ENCODE measurements at places on chromosomes 13 and 19. TPM values are rescaled to one million over a fixed set of nuclear protein-coding genes. Genes with fewer than 3 reads are reported as not detected.

The YJEFN3 gene
- total RNA-seq, result 0.62 TPM

The CNFN gene
- total RNA-seq, result 1.6 TPM

The SOX1 gene
- not detected for total RNA-seq

The LGALS14 gene
- not detected for total RNA-seq

The ALOX5AP gene
- total RNA-seq, result 0.72 TPM

The ZNF382 gene
- 21.0 TPM for total RNA-seq

The GPR183 gene
- 7.9 TPM for total RNA-seq

The COL4A1 gene
- total RNA-seq, result 1,052 TPM

The SLC7A10 gene
- total RNA-seq, result 3.1 TPM

The FUT1 gene
- total RNA-seq, result 1.1 TPM

DNA sequence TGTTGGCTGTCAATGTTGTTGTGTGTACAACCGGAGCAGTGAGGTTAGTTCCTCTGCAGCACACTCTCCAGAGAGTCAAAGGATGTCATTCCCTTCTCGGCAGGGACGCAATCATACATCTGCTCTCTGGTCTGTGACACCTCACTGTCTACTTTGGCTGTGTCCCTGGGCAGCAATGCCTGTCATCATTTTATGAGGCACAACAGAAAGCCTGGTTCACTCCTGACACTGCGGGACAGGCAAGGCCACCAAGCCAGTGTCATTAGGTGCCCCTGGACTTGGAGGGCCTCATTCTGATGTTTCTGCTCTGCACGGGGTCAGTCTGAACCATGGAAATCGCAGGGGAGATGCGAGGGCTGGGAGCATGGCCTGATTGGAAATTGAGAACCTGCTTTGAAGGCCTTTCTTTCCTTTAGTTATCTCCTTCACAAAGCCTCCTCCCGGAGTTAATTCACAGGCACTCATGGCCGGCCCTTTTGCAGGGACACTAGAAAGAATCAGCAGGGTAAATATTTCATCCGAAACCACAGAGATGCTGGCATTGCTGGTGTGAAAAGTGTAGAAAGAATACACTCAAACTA, 284.4 kb downstream of the ZNF536 start:
- no peak for DNase-seq

- DNase-seq, result peak; percentile 57
These were observed 5.7 kb downstream of the FGF9 start for GRCh38 chr13:21676611-21677021.

DNA sequence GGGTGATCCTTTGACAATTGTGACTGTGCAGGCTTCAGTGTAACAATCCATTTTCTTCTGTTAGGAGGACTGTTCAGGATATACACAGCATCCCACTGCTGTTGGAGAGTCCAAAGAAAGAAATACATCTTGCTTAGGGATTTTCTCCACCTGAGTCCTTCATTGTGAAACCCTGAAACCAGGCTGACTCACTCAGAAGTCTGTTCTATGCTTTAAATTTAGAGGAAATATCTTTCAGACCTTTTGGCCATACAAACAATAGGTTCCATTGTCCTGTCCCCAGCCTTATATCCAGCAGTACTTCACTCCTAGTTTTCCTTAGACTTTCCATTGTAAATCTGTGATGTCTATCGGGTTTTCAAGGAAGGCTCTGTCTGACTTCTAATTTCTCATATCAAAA, 379.1 kb downstream of the SUCLA2 start:
- DNase-seq, result peak; percentile 65

- peak; percentile 59 for DNase-seq
These were observed 80.5 kb upstream of the MBNL2 start for GRCh38 chr13:97141564-97142005.

DNA sequence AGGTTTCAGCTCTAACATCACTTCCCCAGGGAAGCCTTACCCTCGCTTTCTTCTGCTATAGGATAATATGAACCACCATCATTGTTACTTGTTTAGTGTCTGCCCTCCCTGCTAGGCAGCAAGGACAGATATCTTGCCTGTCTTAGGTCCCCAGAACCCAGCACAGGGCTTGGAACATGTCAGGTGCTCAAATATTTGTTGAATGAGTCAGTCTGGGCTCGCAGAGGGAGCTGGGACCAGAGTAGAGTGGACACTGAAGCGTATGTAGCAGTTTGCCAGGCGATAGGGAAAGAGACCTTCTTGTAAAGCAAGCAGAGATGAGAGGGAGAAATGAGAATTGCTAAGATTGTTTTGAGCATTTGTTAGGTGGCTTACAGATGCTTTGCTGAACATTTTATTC, 11.7 kb downstream of the BCKDHA start:
- no peak for DNase-seq

GRCh38 chr19:10339380-10339960, at the start of gene ICAM3:
TSS of gene ICAM3 (minus strand) at chr19:10339624. CDS start at chr19:10339614, 10 bp downstream.
- no peak for DNase-seq

DNA sequence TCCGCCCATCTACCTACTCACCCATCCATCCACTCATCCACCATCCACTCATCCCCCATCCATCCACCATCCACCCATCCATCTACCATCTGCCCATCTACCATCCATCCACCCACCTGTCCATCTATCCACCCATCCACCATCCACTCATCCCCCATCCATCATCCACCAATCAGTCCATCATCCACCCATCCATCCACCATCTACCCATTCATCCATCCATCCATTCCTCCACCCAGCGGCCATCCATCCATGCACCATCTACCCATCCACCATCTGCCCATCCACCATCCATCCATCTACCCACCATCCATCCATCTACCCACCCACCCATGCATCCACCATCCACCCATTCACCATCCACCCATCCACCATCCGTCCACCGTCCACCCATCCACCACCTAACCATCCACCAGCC, 13.6 kb upstream of the JUND start:
- no peak for DNase-seq

DNA sequence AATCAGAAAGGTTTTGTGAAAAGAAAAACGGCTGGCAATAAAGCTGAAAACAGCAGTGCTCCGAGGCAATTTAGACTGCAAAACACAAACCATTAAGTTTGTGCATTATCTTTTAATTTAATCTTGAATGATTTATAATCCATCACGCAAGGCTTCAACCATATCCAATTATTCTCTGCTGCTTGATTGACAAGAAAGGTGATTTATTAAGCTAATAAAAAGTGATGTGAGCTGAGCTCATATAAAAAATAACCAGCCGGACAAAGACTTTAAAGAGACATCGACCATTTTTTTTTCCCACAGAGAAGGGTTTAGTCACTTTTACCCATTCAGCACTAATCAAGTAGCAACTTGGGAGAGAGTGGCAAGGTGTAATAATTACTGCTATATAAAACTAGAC, 33.6 kb downstream of the TSHZ3 start:
- DNase-seq, result no peak

DNA sequence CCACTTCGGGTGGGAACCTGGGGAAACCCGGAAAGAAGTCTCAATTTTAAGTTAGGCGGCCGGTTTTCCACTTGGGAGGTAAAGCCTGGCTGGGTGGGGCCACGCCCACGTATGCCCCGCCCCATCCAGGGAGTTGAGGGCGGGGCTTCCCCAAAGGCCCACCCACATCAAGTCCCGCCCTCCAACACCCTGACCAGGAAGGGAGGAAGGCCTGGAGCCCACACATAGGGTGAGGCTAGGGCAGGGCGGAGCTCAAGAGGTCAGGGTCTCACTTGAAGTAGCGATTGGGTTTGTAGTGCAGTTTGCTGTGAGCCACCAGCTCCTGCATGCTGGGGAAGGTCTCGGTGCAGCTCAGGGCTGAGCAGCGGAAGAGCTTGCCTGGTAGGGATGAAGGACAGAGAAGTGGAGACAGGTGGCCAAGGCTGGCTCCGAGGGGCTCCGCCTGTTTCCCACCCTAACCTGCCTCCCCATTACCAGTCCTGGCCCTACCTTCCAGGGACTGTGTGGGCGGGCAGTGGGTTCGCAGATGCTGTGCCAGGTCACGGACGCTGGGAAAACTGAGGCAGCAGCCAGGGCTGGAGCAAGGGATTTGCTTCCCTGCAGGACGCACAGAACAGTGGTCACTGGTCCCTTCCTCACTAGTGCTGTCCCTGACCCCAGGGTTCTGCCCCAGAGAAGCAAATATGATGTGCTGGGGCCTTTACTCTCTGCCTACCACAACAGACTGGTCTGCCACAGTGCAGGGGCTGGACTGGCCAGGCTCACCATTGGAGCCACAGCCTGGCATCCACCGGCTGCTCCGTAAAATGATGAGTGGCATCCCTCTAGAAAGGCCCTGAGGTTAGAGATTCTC, 1.6 kb downstream of the ZNF414 start:
- DNase-seq, result no peak

- DNase-seq, result no peak
These were observed 115.8 kb upstream of the TNFSF11 start for GRCh38 chr13:42458193-42458592.

DNA sequence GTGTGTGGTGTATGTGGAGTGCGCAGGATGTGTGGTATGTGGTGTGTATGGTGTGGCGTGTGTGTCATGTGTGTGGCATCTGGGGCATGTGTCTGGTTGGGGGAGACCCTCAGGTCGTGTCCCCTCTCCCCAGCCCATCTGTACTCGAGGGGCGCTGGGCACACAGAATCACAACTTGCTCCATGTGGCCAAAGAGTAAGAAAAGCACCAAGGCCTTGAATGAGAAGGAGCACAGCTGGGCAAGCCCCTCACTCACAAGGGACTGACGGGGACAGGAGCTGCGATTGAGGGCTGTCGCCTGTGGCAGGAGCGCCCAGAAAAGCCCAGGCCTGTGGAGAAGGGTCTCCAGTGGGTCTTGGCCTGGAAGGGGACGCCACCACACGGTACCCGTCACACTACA, 62.8 kb downstream of the PEPD start:
- DNase-seq, result no peak

DNA sequence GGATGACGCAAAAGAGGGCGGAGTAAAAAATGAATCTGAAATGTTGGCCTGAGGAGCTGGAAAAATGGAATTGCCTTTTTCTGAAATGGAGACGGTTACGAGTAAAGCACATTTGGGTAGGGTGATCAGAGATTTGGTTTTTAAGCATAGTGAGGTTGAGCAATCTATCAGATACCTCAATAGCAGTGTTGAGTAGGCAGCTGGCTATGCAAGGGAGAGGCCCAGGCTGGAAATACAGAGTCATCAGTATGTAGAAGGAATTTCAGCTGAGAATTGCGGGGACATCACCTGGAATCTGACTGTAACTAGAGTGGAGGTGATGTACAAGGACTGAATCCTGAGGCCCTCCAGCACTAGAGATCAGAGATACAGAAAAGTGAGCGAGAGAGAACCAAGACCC, 224.8 kb downstream of the LMO7 start:
- no peak for DNase-seq

DNA sequence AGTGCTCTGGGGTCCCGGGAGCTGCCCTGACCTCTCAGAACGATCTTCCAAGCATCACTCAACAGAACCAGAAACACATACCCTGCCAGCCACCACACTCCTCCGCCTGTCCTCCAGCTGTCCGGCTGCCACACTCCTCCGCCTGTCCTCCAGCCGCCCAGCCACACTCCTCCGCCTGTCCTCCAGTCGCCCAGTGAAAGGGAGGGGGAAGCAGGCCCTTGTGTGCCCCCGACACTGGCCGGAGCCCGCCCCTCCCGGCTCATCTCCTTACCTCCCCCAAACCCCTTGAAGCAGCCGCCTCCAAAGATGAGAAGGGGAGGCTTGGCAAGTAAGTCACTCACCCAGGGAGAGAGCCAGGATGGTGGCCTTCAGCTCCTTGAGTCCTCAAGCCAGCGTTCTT, 40.2 kb downstream of the STK24 start:
- no peak for DNase-seq

GRCh38 chr13:44543369-44543768, 32.8 kb downstream of the TSC22D1 start:
- no peak for DNase-seq

- DNase-seq, result no peak
These were observed 5.3 kb downstream of the SHD start for GRCh38 chr19:4284176-4284958.

DNA sequence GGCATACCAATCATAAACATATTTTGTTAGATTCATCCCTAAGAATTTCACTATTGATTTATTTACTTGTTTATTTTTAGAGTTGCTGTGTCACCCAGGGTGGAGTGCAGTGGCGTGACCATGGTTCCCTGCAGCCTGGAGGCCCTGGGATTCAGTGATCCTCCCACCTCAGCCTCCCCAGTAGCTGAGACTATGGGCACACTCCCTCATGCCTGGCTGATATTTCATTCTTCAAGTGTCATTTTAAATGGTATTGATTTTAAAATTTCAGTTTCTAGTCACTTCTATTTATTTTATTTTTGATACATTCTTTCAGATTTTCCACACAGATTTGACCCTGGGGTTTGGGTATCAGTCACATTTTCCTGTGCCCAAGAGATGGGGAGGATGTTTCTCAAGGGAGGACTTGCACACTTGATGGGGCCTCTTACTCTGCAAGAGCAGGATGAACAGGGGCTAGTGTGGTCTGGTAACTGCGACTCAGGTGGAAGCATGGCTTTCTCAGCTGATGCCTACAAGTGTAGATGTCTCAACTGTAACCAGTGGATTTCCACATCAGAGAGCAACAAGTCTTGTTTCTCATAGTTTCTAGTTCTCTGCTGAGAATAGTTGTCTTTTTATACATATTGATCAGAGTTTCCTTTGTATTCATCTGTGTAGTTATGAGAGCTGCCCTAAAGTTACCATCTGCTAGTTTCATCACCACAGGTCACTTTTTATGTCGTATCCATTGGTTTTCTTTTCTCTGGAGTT, 40.2 kb downstream of the CCNE1 start:
- no peak for DNase-seq

DNA sequence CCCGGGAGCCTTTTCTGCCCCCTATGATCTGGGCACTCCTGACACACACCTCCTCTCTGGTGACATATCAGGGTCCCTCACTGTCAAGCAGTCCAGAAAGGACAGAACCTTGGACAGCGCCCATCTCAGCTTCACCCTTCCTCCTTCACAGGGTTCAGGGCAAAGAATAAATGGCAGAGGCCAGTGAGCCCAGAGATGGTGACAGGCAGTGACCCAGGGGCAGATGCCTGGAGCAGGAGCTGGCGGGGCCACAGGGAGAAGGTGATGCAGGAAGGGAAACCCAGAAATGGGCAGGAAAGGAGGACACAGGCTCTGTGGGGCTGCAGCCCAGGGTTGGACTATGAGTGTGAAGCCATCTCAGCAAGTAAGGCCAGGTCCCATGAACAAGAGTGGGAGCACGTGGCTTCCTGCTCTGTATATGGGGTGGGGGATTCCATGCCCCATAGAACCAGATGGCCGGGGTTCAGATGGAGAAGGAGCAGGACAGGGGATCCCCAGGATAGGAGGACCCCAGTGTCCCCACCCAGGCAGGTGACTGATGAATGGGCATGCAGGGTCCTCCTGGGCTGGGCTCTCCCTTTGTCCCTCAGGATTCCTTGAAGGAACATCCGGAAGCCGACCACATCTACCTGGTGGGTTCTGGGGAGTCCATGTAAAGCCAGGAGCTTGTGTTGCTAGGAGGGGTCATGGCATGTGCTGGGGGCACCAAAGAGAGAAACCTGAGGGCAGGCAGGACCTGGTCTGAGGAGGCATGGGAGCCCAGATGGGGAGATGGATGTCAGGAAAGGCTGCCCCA, 8.5 kb upstream of the CEACAM7 start:
- peak; percentile 19 for DNase-seq

GRCh38 chr19:57709616-57710015, 612 bp upstream of the ZNF154 start:
- DNase-seq, result no peak

- DNase-seq, result no peak
These were observed 23.0 kb upstream of the ATP1A3 start for GRCh38 chr19:42017040-42017439.

- no peak for DNase-seq
These were observed 6.1 kb downstream of the NAPSA start for GRCh38 chr19:50359328-50359818.

- no peak for DNase-seq
These were observed 249.3 kb downstream of the UQCRFS1 start for GRCh38 chr19:28963486-28964250.

GRCh38 chr19:18422530-18423191, 3.5 kb downstream of the SSBP4 start:
- peak; percentile 14 for DNase-seq

Measured in tongue (tissue), 3 donors.